Suppressor macrophage (primary cell): ENCODE measurements at places on chromosomes 2 and 18.
A peak's percentile ranks its signal among the peaks of the same experiment; 100 is the strongest.

GRCh38 chr2:53777134-53777533, 9.5 kb downstream of the CHAC2 start:
- DNase-seq = no peak

DNA sequence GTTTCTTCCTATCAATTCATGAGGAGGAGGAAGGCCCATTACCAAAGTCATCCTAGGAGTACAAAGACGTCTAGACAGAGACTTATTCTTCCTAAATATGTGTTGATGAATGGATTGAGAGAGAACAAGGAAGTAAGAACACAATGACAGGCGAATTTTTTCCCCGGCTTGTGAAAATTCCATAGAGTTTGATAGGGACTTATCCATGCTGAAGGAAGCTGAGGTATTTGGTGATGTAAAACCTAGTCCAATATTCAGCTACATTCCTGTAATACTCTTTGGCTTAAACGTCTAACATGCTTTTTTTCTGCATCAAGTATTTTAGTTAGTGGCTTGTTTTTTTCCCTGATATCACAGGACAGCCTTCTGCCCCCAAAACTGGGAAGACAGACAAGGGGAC, 121.9 kb upstream of the MYT1L start:
- no peak for DNase-seq

DNA sequence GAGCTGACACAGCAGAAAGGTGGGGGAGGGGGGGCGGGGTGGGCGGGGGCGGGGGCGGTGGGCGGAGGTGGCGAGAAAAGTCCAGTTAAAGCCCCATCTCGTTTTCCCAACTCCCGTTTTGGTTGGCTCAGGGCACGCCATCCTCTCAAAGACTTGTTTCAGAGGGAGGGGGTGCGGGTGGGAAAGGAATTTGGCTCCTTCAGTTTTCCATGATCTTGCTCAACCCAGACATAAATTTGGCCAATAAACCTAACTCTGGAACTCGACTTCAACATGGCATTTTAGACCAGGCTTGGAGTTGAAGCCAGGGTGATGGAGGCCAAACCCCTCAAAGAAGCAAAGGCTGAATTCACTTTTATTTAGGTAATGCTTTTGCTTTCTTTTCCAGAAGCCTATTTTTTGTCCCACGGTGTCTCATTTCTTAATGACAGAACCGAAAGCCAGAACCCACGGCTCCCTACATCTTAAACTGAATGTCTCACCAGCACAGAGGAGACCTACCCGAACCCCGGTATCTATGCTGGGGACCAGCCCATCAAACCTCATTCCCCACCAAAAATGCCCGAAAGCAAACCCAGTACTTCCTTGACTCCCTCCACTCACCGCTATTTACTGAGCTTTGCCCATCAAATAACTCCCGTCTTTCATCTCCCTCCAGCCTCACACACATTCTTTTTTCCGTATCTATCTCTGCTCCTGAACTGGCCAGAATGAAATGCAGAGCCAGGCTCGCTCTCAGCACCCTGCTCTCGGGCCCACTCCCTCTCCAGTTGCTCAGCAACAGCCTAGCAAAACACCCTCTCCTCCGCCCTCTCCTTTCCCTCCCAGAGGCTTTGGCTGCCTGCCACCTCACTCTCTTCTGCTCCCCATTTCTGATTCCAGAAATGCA, 4.3 kb downstream of the IGFBP5 start:
- DNase-seq = peak; percentile 49

DNA sequence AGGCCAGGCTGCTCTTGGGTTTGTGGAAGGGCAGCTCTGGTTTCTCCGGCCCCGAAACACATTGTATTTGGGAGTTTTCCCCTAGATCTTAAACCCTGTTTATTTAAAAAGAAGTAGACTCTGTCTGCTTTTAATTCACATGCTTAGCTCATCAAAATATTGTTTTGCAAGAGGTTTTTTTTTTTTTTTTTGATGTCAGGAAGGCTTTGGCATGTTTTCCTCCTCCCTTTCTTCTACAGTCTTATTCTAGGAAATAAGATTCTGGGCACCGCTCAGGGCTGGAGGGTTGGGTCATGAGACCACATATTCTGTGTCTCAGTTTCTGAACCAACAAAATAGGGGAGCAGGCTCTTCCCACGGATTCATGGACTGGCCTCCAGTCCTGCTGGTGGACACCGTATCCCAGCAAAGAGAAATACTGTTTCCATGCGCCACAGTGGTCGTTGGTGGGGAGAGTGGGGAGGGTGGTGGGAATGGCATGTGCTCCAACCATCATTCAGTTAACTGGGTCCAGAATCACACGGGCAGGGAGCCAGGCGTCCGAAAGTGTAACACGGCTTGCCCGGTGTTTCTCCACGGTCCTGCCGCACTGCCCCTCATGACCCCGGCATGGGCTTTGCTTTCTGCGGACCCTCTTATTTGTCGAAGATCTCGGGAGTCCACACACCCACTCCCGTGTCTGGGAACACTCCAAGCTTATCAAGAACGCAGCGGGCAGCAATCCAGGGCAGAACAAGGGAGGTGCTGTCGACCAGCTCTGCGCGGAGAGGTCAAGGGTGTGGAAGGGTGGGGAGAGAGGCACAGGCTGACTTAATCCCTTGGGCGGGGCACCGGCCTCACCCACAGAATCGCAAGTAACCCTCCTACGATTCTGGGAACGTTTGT, 176.7 kb downstream of the GLI2 start:
- no peak for DNase-seq
